ENCODE measurements at places on chromosomes 5 and 9. TPM values are rescaled to one million over a fixed set of nuclear protein-coding genes. Genes with fewer than 3 reads are reported as not detected.

- DNase-seq = no peak
Observed at GRCh38 chr5:111741278-111741677, 15.7 kb downstream of the NREP start.

DNA sequence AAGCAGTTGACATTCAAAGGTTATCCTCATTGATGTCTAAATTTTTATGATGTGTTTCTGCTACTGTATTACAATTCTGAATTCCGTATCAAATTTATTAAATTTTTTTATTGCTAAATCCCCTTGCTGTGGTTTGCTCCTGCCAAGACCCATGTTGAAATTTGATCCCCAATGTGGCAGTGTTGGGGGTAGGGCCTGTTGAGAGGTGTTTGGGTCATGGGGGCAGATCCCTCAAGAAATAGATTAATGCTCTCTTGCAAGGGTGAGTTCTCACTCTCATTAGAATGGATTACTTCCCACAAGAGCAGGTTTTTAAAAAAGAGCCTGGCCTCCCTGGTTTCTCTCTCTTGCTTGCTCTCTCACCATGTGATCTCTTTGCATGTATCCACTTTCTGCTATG is 434.5 kb upstream of the POU5F2 start:
- DNase-seq = no peak

DNA sequence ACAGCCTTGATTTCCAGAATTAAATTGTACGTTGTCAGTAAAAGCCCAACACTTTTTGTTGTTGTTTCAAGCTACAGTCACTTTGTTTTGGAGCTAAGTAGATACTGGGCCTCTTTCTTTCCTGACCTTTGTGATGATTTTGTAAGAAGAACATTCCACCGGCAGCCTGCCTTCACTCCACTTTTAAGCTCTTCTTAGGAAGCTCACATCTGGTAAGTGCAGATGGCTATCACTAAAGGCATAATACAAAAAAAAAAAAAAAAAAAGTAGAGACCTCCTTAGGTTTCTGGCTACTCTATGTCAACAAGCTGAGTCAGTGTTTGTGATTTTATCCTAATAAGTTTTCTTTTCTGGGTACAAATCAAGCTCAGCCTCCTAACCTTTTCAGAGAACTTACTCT is 1922.1 kb upstream of the WWC1 start:
- DNase-seq = no peak

DNA sequence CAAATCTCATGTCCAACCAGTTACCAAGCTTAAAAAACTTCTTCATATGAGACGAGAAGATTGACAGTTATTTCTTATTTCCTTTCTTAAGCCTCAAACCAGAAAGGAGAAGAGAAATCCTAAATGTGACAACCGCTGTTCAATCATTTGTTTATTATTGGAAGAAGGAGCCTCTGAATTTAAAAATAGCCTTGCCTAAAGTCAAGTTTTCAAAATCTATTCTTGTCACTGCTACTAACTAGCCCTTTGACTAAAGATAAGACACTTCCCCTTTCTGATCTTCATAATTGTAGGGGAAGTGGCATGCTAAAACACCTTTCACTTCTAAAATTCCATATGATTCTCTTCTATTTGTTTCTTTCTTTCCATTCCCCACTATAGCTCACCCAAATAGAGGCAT is 106.2 kb upstream of the EMB start:
- DNase-seq = no peak

DNA sequence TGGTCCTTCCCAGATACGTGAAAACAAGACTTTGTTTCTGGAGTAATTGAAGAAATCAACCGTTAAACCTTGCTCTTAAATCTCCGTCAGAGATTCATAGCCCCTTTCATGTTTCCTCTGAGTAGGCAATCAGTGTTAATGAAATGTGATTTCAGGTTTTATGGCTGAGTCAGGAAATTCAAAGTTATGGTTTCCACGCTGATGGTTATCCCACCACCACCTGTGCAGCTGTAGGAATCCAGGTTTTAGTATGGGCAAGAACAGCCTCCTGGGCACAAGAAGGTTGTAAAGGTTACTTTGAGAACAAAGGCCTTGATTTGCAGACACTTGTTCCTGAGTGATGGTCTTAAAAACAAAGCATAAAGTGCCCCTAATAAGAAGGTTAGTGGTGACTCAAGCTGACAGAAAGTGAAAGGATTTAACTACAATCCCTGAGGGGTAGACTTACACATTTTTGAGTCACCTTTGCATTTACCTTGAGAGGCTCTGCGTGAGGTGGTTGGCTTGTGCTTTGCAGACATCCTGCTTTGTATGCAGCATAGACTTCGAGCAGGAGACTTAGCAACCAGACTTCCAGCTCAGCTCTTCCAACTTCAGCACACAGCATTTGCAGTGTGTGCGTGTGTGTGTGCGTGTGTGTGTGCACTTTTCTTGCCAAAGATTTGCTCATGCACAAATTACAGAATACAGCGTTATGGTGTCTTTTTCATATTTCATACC is 159.6 kb downstream of the TLE4 start:
- no peak for DNase-seq

GRCh38 chr9:18490641-18491370 is 16.9 kb downstream of the ADAMTSL1 start:
- DNase-seq = no peak

DNA sequence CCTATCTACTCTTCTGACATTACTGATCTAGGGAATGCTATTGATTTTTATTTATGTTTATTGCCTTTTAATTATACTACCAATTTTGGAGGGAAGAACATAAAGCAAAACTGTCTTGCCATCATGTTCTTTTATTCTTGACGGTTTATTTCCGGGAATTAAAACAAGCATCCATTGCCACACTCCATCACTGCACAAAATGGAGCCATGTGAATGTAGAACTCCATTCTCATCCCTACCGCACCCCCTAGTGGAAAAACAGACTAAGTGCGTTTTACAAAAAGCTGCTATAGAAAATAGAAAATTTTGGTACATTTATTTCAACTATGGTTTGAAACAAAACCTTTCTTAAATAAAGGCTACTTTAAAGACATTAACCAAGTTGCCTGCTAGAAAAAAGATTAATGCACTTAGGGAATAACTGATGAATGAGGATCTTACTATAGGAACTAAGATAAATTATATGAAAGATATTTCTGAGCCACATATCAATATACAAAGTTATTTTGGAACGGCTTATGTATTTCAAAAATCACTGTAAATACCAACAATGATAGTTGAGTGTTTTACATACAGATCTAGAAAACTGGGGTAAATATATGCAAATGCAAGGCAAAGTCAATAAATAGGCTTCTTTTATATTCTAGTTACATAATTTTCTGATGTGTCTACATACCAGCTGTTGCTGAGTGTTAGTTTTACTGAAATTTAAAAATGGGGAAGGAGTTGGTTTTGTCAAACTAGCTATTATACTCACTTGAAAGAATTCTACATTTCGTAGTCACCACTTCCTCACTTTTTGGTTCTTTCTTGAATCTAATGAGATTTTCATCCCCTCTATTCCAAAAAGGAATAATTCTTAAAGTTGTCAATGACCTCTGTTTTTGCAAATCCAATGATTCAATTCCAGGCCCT is 26.5 kb downstream of the OXCT1 start:
- no peak for DNase-seq

DNA sequence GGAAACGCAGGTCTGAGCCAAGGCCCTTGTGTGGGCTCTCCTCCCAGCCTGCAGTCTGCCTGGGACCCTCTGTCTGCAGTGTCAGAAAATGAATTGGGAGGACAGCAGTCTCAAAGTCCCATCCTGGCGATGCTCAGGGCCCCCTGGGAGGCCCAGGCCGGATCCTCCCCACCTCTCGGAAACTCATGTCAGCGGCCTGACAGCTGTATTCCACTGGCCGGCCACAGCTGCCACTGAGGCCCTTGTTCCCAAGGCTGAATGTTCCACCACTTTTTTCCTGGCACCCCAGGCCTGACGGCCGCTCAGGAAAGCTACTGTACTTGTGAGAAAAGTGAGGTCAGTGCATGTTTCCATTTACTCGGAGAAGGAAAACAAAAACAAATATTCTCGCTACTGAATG is 180.0 kb downstream of the FGF18 start:
- DNase-seq = peak; percentile 53

DNA sequence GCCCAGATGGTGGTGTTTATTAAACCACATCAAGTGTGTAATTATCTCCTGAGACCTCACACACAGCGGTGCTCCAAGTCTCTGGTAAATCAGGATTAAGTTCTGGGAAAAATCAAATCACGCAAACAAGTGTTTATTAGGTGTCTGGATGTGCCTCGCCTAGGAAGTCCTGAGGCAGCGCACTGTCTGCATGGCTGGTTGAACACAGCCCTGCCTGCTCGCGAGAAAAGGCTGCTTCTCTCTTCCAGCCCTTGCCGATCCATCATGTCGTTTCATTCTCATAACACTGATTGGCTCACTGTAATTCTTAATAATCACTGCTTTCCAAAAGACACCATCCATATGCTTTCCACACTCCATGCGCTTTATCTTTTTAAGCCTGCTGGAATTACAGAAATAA is 229.6 kb upstream of the DAP start:
- no peak for DNase-seq

DNA sequence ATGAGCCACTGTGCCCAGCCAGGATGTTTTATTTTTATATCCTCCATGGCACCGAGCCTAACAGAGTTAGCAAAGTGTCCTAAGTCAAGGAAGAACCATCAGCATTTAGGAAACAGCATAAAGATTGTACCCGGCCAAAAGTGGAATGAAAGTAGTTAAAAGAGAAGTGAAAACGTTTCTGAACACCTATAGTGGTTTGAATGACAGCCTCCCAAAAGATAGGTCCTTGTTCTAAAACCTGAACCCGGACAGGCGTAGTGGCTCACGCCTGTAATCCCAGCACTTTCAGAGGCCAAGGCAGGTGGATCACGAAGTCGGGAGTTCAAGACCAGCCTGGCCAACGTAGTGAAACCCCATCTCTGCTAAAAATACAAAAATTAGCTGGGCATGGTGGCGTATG is 37.4 kb downstream of the ZFAND5 start:
- DNase-seq = no peak

DNA sequence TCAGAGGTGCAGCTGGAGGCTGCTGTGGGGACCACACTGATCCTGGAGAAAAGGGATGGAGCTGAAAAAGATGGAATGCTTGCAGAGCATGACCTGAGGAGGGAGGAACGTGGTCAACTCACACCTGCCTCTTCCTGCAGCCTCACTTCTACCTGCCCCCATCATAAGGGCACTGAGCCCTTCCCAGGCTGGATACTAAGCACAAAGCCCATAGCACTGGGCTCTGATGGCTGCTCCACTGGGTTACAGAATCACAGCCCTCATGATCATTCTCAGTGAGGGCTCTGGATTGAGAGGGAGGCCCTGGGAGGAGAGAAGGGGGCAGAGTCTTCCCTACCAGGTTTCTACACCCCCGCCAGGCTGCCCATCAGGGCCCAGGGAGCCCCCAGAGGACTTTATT is 5.9 kb upstream of the SLC6A7 start:
- DNase-seq = no peak

DNA sequence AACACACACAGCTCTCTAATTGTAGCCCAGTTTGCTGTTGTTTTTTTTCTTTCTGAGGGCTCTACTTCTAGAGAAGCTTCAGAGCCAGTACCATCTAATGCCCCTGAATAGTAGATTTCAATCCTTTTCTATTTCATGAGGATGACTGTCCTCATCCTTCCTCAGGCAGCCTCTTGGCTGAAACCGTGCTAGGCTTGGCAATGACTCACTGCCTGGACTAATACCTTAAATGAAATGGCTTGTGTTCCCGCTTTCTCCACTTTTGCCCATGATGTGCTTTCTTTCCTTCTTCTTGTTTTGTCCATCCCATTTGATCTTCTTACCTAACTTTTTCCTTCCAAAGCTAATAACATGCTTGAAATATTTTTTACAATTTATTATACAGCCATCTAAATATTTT is 80.1 kb downstream of the ITGA1 start:
- DNase-seq = no peak

DNA sequence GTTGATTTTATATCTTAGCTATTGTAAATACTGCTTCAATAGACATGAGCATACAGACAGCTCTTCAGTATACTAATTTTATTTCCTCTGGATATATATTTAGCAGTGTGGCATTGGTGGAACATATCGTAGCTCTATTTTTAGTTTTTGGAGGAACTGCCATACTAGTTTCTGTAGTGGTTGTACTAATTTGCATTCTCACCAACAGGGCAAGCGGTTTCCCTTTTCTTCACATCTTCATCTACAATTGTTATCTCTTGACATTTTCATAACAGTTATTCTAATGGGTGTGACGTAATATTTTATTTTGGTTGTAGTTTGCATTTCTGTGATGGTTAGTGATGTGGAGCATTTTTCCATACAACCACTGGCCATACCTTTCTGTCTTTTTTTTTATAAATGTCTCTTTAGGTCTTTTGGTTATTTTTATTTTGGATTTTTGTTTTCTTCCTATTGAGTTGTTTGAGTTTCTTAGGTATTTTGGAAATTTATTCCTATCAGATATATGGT is 32.5 kb downstream of the TAF11L14 start:
- DNase-seq = no peak

The FYB1 gene
- total RNA-seq = 2.8 TPM

The IL13 gene
- not detected for total RNA-seq

The C7 gene
- 52.5 TPM for total RNA-seq

The NOP16 gene
- 11.6 TPM for total RNA-seq

The DOLK gene
- total RNA-seq = 6.3 TPM

The SOHLH1 gene
- not detected for total RNA-seq

The PCDHGA1 gene
- 0.32 TPM for total RNA-seq

The PTGR1 gene
- total RNA-seq = 28.8 TPM

The FREM1 gene
- total RNA-seq = 7.9 TPM

The PGM5 gene
- total RNA-seq = 4.6 TPM

The SPATA31E1 gene
- not detected for total RNA-seq

Data from pancreas (tissue), 10 donors.